Adipocyte (in vitro differentiated cells): ENCODE measurements at places on chromosomes 5 and 9.

DNA sequence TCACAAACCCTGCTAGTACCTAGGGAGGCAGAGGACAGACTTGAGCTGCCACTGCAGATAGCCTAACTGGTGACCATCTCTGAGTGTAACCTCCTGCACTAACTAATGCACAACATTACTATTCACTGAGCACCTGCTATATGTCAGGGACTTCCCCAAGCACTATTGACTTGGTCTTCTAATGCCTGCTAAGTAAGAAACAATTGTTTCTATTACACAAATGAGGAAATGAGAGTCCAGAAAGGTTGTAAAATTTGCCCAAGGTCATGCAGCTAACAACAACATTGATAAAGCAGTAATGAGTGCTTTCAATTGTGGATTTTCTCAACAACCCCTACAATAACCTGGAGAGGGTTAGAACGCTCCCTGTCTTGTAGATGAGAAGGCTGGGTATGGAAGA, 183.7 kb downstream of the ZNF462 start:
- no peak for DNase-seq

- DNase-seq, result no peak
These were observed 513.0 kb upstream of the ADAMTS16 start for GRCh38 chr5:4627131-4627530.

GRCh38 chr5:90898326-90899013, 339.9 kb downstream of the ADGRV1 start:
- no peak for DNase-seq

- DNase-seq, result no peak
These were observed 372 bp downstream of the EDF1 start for GRCh38 chr9:136865768-136866103.

DNA sequence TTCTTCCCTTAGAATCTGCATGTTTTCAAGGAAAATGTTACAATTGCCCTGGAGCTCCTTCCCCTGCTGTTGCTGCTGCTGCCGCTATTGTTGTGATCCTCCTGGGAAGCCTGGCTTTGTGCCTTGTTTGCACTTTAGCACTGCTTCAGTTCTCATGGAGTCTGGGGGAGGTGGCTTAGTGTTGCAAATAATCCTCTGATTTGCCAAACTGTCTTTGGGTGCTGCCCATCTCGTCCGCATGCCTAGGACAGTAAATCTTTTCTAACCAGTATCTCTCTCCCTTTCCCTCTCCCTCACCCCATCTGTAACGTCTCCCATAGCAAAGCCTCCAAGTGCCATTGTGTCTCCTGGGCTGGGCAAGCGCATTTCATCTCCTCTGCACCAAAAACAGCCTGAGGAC, 30.3 kb downstream of the FAM240B start:
- peak; percentile 53 for DNase-seq

DNA sequence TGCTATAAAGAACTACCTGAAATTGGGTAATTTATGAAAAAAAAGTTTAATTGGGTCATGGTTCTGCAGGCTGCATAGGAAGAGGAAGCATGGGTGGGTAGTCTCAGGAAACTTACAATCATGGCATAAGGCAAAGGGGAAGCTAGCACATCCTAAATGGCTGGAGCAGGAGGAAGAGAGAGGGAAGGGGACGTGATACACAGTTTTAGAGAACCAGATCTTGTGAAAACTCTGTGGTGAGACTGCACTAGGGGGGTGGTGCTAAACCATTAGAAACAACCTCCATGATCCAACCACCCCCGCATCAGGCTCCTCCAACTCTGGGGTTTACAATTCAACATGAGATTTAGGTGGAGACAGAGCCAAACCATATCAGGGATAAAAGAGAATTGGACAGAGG, 624.2 kb downstream of the PRR16 start:
- DNase-seq, result no peak

DNA sequence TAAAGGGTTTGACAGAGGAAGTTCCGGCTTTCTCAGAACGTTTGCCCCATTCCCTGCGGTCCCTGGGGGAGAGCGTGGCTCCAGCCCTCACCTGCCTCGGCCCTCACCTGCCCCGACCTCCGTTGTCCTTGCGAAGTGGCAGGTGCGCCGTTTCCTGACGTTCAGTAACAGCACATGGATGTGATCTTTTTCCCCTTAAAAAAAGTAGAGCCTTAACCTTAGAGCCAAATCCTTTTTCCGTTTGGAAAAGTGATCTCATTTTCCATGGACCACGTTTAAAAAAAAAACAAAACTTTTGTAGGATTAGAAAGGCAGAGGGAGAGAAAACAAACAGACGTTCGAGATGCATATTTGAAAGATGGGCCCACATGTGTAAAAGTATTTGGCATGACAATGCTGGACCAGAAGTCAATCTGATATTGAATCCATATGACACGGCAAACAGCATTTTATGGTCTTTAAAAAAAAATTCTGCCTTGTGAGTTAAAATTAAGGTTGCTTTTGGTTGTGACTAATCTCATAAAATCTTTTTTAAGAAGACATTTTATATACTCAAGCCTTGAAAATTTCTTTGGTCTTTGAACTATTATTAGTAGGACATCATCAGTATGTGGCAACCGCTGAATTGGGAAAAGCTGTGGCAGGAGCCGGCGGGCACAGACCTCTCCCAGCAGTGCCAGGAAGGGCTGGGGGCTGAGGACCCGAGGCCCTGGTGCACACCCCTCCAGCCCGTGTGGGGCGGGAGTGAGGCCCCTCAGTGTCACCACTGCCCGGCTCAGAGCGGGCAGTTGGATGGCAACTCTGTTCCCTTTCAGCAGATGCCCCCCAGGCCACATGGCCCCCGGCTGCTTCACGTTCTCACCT, 42.5 kb upstream of the EXOC3 start:
- peak; percentile 89 for DNase-seq
